ENCODE measurements at places on chromosomes 7 and 10.

DNA sequence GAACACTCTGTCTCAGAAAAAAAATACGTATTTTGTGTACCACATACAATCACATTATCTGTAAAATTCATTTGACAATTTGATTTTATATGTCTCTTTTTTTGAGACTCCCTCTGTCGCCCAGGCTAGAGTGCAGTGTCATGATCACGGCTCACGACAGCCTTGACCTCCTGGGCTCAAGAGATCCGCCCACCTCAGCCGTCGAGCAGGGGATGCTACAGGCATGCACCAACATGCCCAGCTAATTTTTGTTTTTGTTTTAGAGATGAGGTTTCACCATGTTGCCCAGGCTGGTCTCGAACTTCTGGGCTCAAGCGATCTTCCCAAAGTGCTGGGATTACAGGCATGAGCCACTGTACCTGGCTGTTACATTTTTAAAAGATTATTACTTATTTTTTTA lies 11.6 kb upstream of the BAZ1B start:
- no peak for DNase-seq

DNA sequence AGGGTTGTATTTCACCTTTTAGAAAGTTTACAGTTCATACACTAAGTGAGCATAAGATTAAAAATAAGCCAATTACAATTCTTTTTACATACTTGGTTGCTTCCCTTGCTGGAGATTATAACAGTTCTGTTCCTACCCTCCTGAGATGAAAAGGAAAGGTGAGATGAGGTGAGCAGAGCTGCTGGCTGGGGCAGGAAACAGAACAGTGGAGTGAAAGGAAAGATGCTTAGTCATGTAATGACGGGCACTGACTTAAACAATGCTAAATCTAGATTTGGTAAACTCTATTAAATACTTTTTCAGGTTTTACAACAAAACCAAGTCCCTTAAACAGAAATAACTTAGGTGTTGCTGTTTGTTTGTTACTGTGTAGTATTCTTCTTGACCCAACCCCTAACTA lies 19.9 kb upstream of the ZEB1 start:
- no peak for DNase-seq

DNA sequence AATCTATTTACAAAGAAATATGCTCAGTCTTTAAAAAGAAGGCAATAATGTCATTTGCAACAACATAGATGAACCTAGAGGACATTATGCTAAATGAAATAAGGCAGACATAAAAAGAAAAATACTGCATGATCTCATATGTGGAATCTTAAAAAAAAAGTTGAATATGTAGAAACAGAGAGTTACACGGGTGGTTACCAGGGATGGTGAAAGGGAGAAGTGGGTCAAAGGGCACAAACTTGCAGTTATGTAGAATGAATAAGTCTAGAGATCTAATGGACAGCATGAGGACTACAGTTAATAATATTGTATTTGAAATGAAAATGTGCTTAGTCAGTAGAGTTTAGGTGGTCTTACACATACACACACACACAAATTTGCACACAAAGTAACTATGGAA lies 88.2 kb upstream of the CCDC71L start:
- no peak for DNase-seq

- no peak for DNase-seq
Observed at GRCh38 chr7:130387628-130388403, 7.5 kb downstream of the CPA1 start.

DNA sequence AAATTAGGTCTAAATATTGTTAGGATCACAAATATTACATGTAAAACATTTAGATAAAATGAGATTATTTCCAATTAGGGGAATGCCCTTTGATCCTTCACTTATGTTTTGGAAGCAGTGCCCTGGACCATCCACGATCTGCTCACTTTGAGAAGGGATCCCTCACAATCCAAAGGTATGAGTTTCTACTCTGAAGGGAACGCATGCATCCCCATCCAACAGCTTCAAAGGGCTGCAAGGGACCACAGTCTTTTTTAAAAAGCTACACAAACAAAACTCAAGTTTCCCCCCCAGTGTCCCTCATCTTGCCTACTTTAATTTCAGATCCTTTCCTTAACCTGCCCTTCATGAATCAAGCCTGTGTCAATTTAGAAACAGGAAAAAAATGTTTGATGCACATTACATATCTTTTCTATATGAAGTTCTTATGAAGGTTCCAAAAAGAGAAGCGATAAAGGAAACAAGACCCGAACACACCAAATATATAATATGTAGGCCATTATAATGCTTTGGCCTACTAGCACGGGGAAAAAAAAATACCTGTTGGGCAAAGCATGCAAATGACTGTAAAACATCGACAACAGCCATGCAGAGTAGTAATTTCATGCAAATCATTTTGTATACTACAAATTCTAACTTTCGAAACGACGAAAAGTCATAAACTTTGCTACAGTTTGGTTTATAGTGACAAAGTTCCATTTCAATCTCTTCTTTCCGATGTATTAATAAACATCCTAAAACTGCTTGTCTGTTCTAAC lies 2.0 kb downstream of the EIF3A start:
- no peak for DNase-seq
